Activated naive CD8-positive, alpha-beta T cell treated with anti-CD3 and anti-CD28 coated beads for 36 hours (primary cell): ENCODE measurements at places on chromosomes 2 and 18.

DNA sequence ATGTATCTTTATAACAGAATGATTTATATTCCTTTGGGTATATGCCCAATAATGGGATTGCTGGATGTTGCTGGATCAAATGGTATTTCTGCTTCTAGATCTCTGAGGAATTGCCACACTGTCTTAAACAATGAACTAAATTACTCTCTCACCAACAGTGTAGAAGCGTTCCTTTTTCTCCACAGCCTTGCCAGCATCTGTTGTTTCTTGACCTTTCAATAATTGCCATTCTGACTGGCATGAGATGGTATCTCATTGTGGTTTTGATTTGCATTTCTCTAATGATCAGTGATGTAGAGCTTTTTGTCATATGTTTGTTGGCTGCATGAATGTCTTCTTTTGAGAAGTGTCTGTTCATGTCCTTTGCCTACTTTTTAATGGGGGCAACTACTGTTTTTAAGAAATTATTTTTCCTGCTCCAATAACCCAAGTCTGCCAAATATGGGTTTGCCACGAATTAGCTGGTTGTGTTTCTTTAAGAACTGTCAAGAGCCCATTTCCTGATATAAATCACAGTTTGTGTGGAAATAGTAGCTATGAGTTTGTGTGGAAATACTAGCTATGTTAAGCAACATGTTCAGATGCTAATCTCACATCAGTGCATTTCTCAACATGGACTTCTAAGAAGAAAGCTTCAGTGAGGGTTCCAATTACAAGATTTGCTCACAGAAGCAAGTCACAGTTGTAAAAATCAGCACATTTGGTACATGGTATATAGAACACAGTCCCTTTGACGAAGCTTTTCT lies 259.4 kb downstream of the ANAPC1 start:
- no peak for DNase-seq

DNA sequence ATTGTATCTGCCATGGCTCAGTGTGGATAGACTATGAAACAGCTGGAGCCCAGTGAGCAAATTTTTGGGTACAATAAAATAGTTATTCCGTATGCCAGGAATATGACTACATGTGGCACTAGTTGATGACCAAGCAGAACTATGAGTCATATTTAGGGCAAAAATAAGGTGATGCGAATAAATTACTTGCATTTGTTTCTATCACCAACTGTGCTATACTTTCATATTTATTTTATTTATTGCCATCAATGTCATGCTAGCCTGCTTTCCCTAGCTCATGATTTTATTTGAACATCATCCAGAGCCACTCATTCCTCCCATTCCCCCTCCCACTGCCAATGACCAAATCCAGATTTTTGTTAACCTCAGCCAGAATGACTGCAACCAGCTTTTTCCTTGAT lies 13.3 kb upstream of the FAP start:
- DNase-seq: no peak

DNA sequence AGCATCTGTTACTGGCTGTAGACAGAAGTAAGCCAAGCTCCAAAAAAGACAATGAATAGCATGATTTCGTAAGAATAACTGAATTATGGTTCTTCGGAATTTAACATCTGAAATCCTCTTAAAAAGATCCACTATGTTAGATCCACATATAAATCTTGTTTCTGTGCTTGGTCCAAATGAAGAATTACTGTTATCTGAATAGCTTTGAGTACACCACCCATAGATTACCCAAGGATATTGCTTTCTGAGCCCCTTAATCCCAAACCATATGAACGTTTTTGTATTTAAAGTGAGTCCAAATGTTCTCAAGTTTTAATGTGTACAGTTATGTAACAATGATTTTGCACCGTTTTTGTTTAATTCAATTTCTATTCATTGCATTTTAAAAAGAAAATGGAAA lies 124.9 kb downstream of the DSC3 start:
- no peak for DNase-seq

- no peak for DNase-seq
Measured at GRCh38 chr2:200189964-200190363, 116.5 kb upstream of the SPATS2L start.

DNA sequence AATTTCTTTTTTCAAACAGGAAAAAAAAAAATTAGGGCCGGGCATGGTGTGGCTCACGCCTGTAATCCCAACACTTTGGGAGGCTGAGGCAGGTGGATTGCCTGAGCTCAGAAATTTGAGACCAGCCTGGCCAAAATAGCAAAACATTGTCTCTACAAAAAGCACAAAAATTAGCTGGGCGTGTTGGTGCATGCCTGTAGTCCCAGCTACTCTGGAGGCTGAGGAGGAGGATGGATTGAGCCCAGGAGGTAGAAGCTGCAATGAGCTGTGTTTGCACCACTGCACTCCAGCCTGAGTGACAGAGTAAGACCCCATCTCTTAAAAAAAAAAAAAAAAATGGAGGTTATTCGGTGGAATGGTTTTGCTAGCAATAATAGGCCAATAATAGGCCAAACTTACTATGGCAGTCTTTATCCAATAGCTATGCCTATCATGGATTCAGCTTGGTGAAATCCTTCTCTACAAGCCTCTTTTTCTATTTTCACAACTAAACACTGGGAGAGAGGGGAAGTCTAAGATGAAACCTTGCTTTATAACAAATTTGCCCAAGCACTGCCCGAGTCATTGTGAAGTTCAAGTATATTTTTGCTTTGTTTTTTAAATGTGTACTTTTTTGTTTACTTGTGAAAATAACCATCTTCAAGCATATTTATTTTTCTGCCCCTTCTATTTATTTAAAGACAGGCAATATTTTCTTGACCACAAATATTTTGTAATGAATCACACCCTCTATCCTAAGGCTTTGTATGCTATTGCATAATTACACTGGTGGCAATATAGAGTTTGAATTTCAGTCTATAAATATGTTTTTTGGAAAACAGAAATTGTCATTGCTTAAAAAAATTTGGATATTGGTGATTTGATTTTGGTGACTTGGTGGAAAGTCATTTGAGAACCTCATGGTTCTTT lies 20.0 kb upstream of the KYNU start:
- DNase-seq: no peak

DNA sequence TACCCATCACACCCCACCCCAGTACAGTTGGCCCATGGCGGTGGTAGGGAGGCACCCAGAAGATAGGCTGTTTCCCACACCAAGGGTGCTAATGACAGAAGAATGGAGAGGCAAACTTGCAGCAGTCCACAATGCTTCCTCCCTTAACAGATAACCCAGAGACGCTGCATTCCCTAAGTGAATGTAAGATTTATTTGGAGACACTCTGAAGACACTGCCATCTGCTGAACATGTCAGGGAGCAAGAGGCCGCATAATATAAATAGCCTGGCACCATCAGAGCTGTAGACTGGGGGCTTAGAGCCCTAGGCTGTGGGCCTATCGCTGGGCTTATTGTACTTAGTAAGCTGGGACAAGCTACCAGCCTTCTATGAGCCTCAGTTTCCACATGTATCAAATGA lies 2.2 kb upstream of the IWS1 start:
- no peak for DNase-seq

GRCh38 chr2:160372585-160372984 lies 121.0 kb downstream of the RBMS1 start:
- DNase-seq: no peak

GRCh38 chr18:75314117-75314516 lies 103.5 kb downstream of the TSHZ1 start:
- DNase-seq: no peak
